ENCODE measurements at places on chromosomes 12 and 14.

- no peak for DNase-seq
- peaks cover 31% of the 10 kb centered on the region for H3K4me1 ChIP-seq
- no peaks in the 10 kb centered on the region for H3K36me3 ChIP-seq
- H3K27me3 ChIP-seq: no peaks in the 10 kb centered on the region
Measured at GRCh38 chr12:21659383-21659782, 1.7 kb upstream of the LDHB start.

GRCh38 chr12:128813392-128813791, 10.4 kb downstream of the SLC15A4 start:
- H3K36me3 ChIP-seq: peaks cover 17% of the 10 kb centered on the region
- peaks cover 66% of the 10 kb centered on the region for H3K4me1 ChIP-seq
- no peak overlapping the region for H3K4me3 ChIP-seq
- H3K27me3 ChIP-seq: no peaks in the 10 kb centered on the region
- H3K27ac ChIP-seq: peak overlapping the region; percentile 7
- DNase-seq: no peak

- H3K36me3 ChIP-seq: no peaks in the 10 kb centered on the region
- H3K27ac ChIP-seq: no peak overlapping the region
- H3K27me3 ChIP-seq: no peaks in the 10 kb centered on the region
Measured at GRCh38 chr12:97118796-97119375, 211.8 kb downstream of the NEDD1 start.

DNA sequence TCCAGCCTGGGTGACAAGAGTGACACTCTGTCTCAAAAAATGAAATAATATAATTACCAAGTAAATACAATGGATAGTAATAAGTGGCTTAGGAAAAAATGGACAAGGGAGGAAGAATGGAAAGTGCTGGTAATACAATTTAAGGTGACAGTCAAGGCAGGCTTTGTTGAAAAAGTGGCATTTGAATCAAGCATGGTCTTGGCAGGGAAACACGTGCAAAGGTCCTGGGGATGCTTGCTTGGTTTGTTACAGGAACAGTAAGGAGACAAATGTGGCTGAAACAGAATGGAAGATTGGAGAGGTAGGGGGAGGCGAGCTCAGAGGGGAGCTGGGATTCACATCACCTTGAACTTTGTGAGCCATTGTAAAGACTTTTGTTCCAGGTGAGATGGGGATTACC, 153.2 kb downstream of the TMEM132C start:
- no peak for DNase-seq
- H3K4me1 ChIP-seq: no peaks in the 10 kb centered on the region
- no peaks in the 10 kb centered on the region for H3K36me3 ChIP-seq
- no peak overlapping the region for H3K27ac ChIP-seq
- H3K27me3 ChIP-seq: no peaks in the 10 kb centered on the region

- no peak for DNase-seq
- H3K4me3 ChIP-seq: no peak overlapping the region
- H3K4me1 ChIP-seq: peaks cover 6% of the 10 kb centered on the region
- H3K27ac ChIP-seq: no peak overlapping the region
Measured at GRCh38 chr12:56867216-56867615, 67.0 kb downstream of the SDR9C7 start.

- DNase-seq: no peak
- no peak overlapping the region for H3K27ac ChIP-seq
- H3K4me1 ChIP-seq: peaks cover 18% of the 10 kb centered on the region
- H3K27me3 ChIP-seq: no peaks in the 10 kb centered on the region
Measured at GRCh38 chr12:124928912-124929530, 14.6 kb upstream of the UBC start.

- no peak for DNase-seq
- no peak overlapping the region for H3K4me3 ChIP-seq
- no peaks in the 10 kb centered on the region for H3K27me3 ChIP-seq
Measured at GRCh38 chr12:121934309-121934664, 15.9 kb downstream of the CFAP251 start.

All from chondrocyte (in vitro differentiated cells).